ENCODE measurements at places on chromosomes 7 and 10. TPM values are rescaled to one million over a fixed set of nuclear protein-coding genes. Genes with fewer than 3 reads are reported as not detected.
A peak's percentile ranks its signal among the peaks of the same experiment; 100 is the strongest.

OR2A5 gene
- not detected for total RNA-seq

DNA sequence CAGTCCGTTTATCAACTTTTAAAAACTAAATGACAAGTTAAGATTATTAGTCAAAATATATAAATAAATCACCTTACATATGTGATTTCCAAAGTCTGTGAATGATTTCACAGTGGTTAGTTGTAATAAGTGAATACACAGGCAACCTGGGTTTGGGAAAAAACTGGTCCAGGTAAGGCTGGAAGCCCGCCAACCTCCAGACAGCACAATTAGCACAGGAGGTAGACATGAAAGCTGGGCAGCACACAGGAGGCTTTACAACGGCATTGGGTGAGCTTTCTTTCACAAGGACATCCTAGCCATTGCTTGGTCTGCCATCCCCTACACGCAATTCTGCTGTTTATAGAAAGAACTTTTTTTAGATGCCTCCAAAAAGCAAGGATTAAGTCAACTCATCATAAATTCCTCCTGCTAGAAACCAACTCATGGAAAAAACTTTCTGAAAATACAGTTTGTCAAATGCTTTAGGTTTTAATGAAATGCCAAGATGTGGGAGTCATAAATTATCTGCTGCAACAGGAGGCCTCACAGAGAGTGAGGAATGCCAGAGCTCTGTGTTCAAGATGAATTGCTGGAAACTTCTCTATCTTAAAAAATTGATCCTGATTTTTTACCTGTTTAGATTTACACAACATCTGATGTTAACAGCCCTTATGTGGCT is 346.8 kb upstream of the NFE2L3 start:
- peak; percentile 35 for DNase-seq

GRCh38 chr7:29898301-29898700 is 91.3 kb downstream of the SCRN1 start:
- DNase-seq = no peak

DNA sequence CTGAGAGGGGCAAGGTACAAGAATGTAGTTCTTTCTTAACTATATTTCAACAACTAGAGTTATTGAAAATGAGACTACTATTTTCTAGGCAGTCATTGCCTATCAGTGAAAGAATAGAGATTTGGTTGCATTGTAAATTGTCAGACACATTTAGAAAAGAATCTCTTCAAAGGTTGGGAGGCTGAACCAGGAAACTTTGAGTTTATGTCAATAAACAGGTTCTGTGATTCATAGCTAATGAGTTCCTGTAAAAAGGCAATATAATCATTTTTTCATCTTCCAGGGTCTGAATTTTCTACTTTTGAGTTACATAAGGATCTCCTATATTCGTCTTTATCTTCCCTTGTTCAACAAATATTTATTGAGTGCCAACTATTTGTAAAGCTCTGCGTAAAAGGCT is 47.1 kb downstream of the MAGI2 start:
- DNase-seq = no peak

All from dorsolateral prefrontal cortex (tissue), 122 donors.